ENCODE measurements at places on chromosomes 11 and 22.

DNA sequence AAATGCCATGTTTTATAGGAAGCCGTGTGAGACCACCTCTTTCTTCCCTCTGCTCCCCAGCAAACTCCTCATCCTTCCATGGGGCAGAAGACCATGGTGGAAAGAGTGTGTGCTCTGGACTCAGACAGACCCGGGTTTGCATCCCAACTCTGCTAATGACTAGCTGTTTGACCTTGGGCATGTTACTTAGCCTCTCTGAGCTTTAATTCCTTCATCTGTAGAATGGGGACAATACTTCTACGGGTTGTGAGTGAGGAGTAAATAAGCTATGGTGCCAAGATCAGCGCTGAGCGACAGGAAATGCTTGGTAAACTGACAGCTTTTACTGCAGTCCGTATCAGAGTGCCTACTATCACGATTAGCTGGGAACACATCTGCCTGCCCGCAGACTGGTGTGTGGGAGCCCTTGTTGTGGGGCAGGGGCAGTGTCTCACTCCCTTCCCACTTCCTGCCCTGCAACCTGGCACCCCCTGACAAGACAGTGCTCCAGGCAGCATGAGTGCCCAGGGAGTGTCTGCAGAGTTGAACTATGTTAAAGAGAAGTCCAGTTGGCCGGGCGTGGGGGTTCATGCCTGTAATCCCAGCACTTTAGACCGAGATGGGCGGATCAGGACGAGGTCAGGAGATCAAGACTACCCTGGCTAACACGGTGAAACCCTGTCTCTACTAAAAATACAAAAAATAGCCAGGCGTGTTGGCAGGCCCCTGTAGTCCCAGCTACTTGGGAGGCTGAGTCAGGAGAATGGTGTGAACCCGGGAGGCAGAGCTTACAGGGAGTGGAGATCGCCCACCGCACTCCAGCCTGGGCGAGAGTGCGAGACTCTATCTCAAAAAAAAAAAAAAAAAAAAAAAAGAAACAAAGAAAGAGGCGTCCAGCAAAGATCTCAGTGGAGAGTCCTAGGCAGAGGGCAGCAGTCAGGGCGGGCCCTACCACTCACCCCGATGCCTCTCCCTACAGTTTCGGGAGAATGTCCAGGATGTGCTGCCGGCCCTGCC lies 2.2 kb downstream of the SEC14L2 start:
- DNase-seq = peak; percentile 22

- DNase-seq = no peak
Measured at GRCh38 chr11:59818572-59818971, 8.0 kb upstream of the MRPL16 start.

DNA sequence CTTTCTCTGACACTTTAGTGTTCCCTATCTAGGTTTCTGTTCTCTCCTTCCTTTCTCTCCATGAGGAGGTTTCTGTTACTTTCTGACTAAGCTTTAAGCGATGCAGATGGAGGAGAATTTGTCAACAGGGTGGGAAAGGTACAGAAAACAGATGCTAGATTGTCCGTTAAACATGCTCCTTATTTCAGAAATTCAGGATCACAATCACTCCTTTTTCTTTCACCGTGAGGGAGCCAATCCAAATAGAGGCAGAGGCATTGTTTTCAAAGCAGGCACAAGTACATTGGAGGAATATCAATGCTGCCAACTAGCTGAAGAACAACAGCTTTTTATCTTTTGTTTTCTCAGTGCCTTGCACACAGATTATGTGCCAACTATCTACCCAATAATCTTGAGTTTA lies 215.7 kb upstream of the FOLH1 start:
- DNase-seq = no peak

GRCh38 chr22:49320714-49321476 lies 506.8 kb downstream of the BRD1 start:
- no peak for DNase-seq

DNA sequence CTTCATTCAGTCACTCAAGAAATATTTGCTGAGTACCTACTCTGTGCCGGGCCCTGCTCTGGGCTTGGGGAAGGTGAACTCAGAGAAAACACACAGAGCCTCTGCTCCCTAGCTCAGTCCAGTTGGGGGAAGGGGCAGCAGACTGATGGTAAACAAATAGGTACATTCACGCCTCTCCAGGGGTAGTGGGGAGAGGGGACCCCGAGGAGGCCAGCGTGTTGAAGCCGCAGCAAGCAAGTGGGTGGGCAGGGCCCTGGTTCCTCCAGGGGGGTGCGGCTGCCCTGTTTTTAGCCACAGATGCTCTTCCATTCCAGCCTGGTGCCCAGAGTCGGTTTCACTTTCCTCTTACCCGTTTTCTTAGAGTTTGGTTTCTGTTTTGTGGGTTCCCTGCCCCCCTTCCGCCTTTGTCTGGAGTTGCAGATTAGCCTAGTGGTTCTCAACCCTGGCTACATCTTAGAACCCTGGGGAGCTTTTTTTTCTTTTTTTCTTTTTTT lies 8.7 kb downstream of the DRAP1 start:
- no peak for DNase-seq

- DNase-seq = no peak
Measured at GRCh38 chr22:39651053-39651996, 80.8 kb downstream of the CACNA1I start.

GRCh38 chr11:94017446-94017845 lies 3.7 kb upstream of the HEPHL1 start:
- peak; percentile 89 for DNase-seq

DNA sequence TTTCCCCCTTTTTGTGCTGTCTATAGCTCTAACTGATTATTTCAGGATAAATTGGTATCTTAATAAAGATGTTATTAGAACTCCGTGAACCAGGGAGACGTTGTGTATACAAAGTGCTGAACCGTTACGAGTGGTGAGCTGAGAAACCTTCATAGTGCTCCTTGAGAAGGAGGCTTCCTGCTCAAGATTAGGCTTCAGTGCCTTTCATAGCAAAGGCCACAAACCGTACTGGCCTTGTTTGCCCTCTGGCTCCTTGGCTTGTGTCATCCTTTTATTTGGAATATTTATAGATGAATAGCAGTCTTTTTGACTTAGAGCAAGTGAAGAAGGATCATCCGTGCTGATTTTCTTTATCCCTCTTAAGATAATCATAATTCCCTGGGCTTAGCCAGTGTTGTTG lies 16.3 kb downstream of the EIF3L start:
- no peak for DNase-seq

DNA sequence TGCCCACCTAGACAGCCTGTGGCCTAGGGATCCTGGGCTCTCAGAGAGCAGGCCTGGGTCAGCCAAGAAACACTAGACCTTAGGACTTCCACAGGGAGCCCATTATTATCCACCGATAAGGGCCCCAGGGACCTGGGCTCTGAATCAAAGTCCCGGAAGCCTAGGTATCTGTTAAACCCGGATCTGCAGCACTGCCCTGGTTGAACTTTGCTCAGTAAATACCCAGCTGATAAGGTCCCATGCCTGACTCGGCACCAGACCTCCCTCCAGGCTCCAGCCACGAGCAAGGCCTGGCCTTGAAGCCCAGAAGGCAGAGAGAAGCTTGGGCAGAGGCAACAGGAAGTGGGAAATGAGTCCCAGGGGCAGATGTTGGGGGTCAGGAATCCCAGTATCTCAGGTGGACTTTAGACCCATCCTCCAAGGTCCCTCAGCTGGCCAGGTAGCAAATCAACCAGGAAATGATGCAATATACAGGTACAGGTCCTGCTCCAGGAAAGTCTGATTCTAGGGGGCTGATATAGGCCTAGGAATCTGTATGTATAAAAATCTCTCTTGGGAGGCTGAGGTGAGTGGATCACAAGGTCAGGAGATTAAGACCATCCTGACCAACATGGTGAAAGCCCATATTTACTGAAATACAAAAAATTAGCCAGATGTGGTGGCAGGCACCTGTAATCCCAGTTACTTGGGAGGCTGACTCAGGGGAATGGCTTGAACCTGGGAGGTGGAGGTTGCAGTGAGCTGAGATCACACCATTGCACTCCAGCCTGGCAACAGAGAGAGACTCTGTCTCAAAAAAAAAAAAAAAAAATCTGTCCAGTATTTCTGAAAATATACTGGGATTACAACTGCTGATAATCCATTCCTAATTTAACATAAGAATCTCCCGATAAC lies 18.7 kb downstream of the POU2AF1 start:
- no peak for DNase-seq

- no peak for DNase-seq
Measured at GRCh38 chr11:104541701-104542100, 356.6 kb downstream of the CASP12 start.

- DNase-seq = peak; percentile 86
Measured at GRCh38 chr22:30038219-30038618, 42.0 kb upstream of the HORMAD2 start.

- no peak for DNase-seq
Measured at GRCh38 chr11:110110854-110111253, 17.7 kb downstream of the ZC3H12C start.

- DNase-seq = no peak
Measured at GRCh38 chr11:34616830-34617504, 3.9 kb upstream of the EHF start.

- peak; percentile 66 for DNase-seq
Measured at GRCh38 chr11:7892840-7893254, 38.2 kb downstream of the OR10A6 start.

DNA sequence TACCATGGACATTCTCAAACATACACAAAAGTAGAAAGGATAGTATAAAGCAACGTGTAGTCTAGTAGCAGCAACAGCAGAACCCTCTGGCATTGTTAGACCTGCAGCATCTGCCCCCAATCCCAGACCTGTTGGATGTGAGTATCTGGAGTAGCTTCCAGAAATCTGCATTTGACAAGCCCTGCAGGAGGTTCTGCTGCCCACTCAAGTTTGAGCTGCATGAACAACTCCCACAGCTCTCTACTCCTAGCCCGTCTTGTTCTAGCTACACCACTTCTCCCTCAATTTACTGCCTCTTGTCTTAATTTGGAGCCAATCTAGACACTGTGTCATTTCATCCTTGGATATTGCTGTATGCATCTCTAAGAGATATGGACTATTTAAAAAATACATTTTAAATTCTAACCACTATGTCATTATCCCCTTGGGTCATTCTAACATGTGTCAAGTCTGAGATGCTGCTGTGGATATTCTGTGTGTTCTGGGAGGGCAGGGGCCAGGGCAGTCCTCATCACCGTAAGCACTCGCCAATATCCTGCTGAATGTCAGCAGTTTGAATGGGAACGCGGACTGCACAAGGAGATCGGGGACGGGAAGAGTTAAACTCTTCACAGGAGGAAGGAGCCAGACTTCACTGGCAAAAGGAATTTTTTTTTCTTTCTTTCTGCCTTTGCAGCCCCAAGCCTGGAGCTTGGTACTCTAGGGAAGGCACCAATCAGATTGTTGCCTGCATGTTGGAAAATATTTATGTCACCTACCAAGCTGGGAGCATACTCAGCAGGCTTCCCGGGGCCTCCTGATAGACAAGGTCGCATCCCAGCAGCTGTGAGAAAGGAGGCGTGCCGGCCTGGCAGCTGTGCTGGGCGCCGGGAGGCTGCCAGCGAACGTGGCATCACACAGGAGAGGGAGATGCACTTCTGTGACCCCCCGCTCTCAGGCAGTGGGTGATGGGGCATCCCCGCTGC lies 429.0 kb downstream of the MIAT start:
- DNase-seq = no peak

GRCh38 chr11:124611064-124611463 lies at the start of gene PANX3:
Gene PANX3 (plus strand): TSS chr11:124611428. CDS start chr11:124611557, 129 bp downstream.
- no peak for DNase-seq

DNA sequence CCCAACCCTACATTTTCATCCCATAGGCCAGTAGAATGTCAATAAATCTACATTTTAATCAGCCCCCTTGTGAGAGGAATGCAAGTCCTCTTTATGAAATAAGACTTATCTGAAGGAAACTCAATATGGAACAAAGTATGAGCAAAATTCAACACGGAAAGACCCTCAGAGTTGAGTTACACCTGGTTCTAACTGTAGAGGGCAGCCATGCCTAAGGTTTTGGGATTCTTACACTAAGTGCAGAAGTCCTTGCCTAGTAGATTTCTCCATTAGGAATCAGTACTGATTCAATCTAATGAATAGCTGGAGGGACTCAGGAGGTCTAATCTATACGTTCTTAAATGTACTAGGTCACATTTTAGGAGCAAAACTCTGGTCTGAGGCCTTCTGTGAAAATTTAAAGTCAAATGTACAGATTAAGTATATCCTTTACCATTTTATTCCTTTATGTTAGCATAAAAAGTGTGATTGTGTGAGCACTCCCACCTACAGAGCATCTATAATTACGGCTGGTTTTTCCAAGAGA lies 904.5 kb downstream of the DLG2 start:
- DNase-seq = no peak

GRCh38 chr22:36123673-36124630 lies 36.6 kb downstream of the APOL3 start:
- peak; percentile 97 for DNase-seq

DNA sequence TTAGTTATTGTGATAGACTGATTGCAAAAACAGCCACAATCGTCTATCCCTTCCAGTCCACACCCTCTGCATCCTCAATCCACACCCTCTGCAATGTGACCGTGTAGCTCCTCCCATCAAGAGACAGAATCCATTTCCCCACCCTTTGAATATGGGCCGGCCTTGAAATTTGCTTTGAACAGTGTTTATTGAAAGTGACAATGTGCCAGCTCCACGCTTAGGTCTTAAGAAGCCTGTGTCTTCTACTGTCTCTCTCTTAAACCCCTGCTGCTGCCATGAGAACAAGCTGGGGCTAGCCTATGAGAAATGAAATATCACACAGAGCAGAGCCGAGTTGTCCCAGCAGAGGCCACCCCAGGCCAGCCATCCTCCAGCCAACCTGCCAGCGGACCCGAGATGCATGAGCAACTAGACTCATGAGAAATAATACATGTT lies 22.3 kb upstream of the MICAL2 start:
- DNase-seq = peak; percentile 88

- DNase-seq = peak; percentile 58
Measured at GRCh38 chr11:109851780-109852390, 241.3 kb upstream of the ZC3H12C start.

GRCh38 chr22:44691796-44692661 lies 10.0 kb upstream of the PRR5 start:
- peak; percentile 83 for DNase-seq

DNA sequence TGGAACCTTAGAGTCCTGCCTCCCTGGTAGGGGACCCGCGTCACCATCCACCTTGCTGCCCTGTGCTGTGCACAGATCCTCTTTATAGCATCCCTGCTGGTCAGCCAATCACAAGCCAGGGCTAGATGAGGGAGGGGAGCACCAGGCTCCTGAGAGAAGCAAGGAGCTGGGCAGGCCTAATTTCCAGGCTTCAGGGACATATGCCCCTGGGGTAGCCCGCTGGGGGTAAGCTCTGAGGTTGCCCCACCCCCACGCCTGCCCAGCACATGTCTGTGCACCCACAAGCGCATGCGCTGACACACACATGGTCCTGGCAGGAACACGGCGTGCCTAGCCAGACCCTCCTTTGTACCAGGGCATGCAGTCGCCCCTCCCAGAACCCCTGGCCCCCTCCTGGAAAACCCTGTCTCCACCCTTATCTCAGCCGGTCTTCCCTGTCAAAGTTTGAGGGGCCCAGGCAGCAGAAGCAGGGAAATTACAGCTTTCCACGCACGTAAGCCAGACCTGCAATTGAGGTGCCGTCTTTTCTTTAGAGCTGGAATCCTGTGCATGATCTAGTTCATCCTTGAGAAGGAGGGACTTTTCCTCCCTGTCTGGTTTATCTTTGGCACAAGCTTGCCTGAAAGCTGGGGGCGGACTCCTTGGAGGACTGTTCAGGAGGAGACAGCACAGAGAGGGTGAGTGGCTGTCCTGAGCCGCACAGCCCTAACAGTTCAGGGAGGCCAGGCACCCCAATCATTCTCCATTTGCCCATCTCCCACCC lies 2.1 kb downstream of the SSTR3 start:
- no peak for DNase-seq
